Vagina (tissue), 2 donors: ENCODE measurements at places on chromosomes 4 and X.

- DNase-seq = no peak
Measured at GRCh38 chr4:384311-385010, 46.8 kb downstream of the ZNF141 start.

DNA sequence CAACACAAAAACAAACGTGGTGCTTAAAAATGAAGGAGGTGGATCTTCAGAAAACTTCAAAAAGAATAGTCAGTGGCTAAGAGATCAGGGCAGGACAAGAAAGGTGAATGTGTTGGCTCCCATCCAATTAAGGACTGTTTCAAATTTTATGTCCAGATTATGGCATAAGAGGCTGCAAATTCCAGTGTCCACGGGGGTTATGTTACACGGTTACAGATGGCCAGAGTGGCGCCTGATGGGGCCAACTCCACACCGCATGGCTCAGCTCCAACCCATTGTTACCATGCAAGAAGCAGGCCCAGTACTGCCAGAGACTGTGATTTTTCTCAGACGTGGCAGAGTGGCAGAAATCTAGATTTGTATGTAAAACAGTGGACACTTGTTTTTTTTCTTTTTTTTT, 168.4 kb upstream of the TENM3 start:
- no peak for DNase-seq

DNA sequence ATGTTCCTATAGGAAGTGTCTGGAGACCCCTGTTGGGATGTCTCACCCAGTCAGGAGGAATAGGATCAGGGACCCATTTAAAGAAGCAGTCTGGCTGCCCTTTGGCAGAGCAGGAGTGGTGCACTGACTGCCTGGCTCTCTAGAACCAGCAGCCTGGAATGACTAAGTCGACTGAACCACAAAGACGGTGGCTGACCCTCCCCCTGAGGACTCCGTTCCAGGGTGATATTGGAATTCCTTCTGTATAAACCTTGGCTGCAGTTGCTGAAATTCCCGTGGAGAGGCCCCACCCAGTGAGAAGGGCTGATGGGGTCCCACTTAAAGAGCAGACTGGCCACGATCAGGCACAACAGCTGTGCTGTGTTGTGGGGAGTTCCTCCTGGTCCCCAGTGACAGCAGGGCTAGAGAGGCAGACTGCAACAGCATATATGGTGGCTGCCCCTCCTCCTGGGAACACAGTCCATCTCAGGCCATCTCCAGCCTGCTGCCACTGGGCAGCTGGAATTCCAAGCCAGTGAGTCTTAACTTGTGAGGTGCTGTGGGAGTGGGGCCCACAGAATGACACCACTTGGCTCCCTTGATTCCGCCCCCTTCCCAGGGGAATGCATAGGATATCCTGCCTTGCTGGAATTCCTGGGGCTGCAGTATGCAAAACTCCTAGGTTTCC, 41.8 kb upstream of the RLIM start:
- DNase-seq = no peak

- no peak for DNase-seq
Measured at GRCh38 chr4:56448301-56448700, 12.2 kb downstream of the PAICS start.

- DNase-seq = no peak
Measured at GRCh38 chrX:150508451-150509367, 59.7 kb upstream of the MTM1 start.
